ENCODE measurements at places on chromosomes 13 and 19. TPM values are rescaled to one million over a fixed set of nuclear protein-coding genes. Genes with fewer than 3 reads are reported as not detected.

The IRGC gene
- total RNA-seq, result not detected

The RAB3D gene
- 58.9 TPM for total RNA-seq

The CRLF1 gene
- total RNA-seq, result 2.4 TPM

The ZNF564 gene
- 2.3 TPM for total RNA-seq

The SLC25A41 gene
- total RNA-seq, result not detected

The ZNF548 gene
- total RNA-seq, result 7.9 TPM

The CLDND2 gene
- not detected for total RNA-seq

The GARIN5A gene
- 1.5 TPM for total RNA-seq

The HS6ST3 gene
- not detected for total RNA-seq

The KIR2DL3 gene
- total RNA-seq, result not detected

The ZNF66 gene
- total RNA-seq, result 5.4 TPM

The RFXAP gene
- total RNA-seq, result 1.9 TPM

The EBI3 gene
- not detected for total RNA-seq
